ENCODE measurements at places on chromosomes 4 and X.
A peak's percentile ranks its signal among the peaks of the same experiment; 100 is the strongest.

GRCh38 chrX:16601885-16602284 is 48.1 kb upstream of the S100G start:
- DNase-seq: peak; percentile 43

- no peak for DNase-seq
These were observed 225.2 kb upstream of the ZFP42 start for GRCh38 chr4:187770345-187770744.

- no peak for DNase-seq
These were observed 12.0 kb upstream of the CD38 start for GRCh38 chr4:15765910-15766697.

DNA sequence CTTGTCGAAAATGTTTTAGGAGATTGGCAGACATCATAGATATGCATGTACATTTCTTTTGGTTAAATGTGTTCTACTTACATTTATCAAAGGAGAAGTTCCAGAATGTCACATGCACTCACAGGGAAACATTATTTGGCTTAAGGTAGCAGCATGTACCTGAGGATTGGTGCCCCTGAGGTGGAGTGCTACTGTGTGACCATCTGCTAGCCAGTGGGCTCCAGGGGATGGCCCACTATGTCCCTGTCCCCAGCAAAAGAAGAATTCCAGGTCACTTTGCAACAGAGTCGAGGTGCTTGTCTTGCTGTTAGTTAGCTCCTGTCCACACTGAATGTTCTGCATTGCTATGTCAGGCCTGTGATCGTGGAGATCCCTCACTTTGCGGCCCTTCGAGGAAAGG is 283.2 kb downstream of the ANK2 start:
- no peak for DNase-seq

GRCh38 chr4:107691378-107691777 is 28.7 kb downstream of the PAPSS1 start:
- no peak for DNase-seq

DNA sequence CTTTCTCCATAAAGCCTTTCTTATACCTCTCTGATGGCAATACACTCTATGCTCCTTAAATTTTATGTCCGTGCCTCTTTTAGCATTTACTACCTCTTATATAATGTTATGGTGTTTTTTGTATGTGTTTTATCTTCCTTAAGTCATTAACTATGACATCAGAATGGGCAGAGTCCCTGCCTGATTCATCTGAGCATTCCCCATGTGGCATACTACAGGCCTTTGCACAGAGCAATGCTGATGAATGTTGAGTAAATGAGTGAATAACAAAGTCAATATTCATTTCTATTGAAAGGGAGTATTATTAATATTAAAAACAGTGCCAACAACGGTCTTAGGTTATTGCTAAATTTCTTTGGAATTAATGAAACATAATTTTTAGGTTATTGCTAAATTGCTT is 18.8 kb upstream of the RPS6KA3 start:
- DNase-seq: no peak

GRCh38 chr4:54695337-54695736 is 37.6 kb downstream of the KIT start:
- DNase-seq: no peak

DNA sequence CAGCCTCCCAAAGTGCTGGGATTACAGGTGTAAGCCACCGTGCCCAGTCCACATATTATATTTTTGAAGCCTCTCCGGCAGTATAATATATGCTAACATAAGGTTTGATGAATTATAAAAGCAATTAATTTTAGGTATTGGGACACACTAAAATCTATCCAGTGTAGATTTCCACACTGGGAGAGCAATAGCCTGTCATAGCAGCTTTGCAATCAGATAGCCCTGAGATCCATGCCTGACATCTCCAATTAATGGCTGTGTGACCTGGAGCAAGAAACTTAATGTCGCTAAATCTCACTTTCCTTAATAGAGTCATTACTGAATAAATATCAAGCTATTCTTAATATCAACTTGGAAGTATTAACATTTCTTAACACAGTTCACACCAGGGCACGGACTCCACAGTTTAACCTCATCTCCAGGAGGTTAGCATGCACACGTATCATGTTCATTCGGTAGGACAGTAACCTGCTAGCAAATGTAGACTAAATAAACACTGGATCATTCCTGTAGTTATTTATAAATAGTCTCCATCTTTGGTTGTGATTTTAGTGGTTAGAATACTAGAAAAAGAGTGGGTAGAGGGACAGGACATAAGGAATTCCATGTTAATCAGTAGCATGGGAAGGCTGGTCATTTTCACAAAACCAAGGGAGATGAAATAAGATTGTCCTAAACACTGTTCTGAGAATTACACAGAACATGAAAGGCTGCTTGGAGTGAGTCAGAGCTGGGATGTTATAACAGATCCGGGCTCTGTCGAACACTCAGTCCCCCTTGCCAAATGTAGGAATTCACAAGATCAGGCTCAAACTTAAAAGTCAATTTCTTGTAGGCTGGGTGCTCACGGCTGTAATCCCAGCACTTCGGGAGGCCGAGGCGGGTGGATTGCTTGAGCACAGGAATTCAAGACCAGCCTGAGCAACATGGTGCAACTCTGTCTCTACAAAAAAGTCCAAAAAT is 254.7 kb downstream of the PALLD start:
- DNase-seq: peak; percentile 79

- no peak for DNase-seq
These were observed 1397.6 kb downstream of the FAM133A start for GRCh38 chrX:95071621-95072020.

DNA sequence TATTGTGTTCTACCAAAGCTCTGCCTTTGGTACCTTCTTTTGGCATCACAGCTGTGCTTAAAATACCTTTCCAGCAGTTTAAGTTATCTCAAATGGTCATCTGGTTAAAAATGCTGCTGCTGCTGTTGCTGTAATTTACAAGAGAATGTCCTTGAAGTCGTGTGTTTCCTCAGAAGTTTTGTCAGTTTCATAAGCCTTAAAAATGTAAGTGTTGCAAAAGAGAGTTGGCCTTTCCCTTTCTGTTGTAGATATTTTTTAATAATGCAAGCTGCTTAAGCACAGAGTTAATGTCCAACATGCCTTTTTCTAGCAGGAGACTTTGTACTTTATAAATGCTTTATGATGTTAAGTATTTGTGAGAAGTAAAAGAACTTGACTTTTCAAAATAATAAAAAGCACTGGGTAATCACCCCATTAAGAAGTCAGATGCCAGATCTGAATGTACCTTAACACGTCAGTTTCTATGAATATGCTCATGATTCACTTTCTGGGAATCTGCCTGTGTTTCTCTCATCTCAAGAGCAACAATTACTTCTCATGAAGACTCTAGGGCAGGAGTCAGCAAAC is 35.3 kb upstream of the TENM3 start:
- DNase-seq: peak; percentile 90

- no peak for DNase-seq
These were observed 66.8 kb downstream of the NSD2 start for GRCh38 chr4:1938027-1938426.

DNA sequence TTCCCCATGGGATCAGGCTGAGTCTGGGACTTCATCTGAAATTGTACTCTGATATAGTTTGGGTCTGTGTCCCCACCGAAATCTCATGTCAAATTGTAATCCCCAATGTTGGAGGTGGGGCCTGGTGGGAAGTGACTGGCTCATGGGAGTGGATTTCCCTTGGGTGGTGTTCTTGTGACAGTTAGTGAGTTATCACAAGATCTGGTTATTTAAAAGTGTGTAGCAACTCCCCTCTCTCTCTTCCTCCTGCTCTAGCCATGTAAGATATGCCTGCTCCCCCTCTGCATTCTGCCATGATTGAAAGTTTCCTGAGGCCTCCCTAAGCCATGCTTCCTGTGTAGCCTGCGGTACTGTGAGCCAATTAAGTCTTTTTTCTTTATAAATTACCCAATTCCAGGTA is 61.0 kb downstream of the RASGEF1B start:
- DNase-seq: no peak

- peak; percentile 72 for DNase-seq
These were observed 63.2 kb downstream of the QDPR start for GRCh38 chr4:17448689-17449088.

- no peak for DNase-seq
These were observed 64.7 kb upstream of the UXT start for GRCh38 chrX:47723689-47724088.

- peak; percentile 19 for DNase-seq
These were observed 517.4 kb downstream of the FAT4 start for GRCh38 chr4:125832161-125832560.

DNA sequence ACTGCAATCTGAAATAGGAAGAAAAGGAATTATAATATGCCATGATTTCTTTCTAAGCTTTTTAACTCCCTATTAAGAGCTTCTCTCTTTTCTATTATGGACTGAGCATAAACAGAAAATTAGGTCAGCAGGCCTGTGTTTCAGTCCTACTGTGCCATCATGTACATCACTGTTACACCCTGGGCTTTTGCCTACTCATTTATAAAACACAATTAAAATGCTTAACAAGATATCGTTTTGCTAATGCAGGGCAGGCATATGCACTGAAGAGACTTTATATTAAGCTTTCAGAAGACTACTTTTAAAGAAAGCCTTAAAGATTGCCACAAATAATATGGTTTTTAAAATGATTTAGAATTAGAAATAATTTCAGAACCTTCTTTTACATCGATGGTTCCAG is 828 bp upstream of the BBS12 start:
- DNase-seq: no peak

DNA sequence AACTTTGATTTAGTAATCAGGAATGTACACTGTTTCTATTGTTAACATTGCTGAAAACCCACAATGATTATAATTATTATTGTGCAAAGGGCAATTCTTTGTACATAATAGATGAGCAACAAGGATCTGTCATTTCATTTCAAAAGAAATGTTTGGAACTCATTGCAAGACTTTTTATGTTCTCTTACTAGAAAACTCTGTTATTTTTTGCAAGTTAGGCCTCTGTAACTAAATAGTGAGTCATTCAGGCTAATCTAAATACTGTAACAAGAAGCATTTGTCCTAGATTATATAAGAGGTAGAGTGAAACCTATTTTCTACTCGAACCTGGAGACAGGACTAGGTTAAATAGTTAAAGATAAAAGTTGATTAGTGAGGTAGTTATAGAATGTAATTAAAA is 93.2 kb upstream of the FAM47B start:
- no peak for DNase-seq

DNA sequence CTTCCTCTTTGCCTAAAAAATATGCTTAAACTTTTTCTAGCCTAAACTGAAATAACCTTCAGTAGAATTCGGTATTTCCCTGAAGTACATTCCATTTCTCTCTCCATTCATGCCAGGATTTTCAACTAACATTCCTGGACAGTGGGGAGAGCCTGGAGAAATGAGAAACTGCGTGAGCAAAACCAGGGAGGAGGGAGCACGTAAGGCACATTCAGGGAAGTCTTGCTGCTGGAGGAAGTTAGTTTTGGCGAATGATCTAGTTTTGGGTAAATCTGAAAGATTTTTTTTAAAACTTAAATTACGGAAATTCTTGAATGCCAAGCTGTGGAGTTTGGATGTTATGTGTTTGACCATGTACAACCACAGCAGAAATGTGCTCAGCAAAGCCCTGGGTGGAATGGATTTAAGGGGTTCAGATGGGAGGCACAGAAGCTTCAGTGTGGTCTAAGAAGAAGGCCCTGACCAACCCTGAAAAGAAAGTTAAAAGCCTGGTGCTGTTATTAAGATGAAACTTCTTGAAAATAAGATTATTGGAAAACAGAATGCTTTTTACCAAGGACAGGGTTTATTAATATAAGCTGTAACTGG is 347.8 kb downstream of the ANK2 start:
- peak; percentile 78 for DNase-seq

- DNase-seq: peak; percentile 19
These were observed 50.0 kb upstream of the NDST3 start for GRCh38 chr4:117984366-117984680.

DNA sequence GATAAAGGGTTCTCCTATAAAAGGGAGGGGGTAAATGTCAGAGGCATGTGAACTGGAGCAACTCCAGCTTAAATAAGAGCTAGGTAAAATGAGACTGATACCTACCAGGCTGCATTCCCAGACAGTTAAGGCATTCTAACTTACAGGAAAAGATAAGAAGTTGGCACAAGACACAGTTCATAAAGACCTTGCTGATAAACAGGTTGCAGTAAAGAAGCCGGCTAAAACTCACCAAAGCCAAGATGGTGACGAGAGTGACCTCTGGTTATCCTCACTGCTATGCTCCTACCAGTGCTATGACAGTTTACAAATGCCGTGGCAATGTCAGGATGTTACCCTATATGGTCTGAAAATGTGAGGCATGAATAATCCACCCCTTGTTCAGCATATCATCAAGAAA is 13.1 kb upstream of the SULT1B1 start:
- no peak for DNase-seq

DNA sequence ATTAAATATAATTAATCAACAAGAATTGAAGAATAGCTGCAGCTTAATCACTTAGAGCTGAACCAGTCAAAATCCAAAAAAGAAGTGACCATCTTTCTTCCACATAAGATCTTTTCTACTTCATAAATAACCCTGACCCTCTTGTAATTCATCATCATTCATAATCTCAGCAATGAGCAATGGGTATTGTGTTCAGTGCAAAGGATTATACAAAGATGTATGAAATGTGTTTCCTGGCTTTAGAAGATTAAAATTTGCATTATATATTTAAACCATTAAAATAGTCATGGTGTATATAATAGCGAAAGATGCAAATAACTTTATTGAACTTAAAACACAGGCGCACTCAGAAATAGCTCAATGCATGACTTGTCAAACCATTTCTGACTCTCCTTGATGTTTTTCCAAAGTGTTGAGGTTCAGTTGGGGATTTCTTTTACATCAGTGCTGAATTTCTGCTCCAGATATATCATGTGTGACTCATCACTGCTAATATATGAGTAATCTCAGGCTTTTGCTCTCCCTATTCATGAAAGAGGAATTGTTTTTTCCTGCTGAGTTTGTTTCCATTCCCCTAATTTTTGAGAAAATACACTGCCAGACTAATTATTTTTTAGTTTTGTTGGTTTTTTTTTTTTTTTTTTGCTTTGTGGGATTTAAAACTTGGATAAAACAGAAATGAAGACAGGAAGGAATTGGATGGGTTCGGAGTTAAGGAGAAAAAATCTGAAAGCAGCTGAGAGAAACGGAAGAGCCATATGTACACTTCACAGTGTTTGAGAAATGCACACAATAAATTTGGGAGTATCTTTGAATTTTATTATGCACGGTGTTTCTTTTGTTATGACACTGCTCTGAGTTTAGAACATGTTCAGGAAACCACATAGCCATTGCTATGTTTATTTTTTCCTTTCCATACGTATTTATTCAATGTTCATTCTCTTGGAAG is 290.1 kb upstream of the PCDH7 start:
- peak; percentile 6 for DNase-seq

DNA sequence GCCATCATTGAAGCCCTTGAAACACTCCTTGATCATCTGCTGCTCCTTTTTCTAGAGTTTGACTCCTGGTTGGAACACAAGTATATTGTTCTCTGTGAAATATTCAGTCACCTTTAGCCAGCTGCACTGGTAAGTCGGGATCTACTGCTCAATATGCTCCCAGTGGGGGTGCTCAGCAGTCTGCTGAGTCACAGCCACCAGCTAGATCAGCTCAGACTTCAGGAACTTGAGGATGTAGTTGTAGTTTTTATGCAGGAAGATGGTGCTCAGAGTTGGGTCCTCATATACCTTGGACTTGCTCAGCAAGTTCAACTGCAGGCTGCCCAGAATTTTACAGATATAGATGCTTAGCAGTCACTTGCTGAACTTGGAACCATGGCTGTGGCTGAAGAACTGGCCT is 202.5 kb upstream of the RPL34 start:
- DNase-seq: peak; percentile 55

Measured in LHCN-M2 (cell line).